DND-41 (cell line): ENCODE measurements at places on chromosomes 3 and 15.

DNA sequence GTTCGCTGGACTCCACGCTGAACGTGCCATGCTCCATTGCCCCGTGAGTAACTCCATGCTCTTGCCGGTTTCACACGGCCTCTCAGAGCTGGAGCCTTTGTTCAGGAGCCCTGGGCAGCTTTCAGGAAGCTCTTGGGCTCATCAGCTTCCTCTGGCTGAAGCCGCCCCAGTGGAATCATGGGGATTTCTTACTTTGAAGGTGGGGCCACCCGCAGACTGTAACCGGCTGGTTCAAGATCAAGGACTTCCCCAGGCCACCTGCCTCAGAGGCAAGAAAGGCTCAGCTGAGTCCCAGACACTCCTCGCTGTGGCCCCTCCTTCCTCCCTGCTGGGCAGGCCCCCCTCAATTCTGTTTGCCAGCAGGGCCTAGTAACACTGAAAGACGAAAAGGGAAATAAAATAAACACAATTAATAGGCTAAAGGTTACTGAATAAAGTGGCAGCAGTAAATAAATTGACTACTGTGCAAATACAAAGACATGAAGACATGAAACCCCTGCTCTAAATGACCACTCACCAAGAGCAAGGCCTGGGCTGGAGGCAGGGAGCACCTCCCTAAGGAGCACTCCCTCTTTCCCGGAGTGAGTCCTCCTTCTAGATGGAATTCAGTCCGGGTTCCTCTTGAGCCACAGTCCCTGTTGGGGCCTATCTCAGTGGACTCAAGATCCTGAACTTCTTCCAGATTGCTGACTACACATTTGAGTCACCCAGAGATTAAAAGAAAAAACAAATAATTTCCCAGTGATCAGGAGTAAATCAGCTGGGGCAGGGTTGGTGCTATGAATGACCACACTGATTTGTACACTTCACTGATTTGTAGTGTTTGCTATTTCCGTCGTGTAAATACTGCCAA, 51.0 kb downstream of the ZDHHC19 start:
- peak; percentile 97 for DNase-seq

GRCh38 chr15:74983725-74984231, 11.6 kb upstream of the SCAMP5 start:
- no peak for DNase-seq

GRCh38 chr15:57881361-57881760, 174.8 kb downstream of the POLR2M start:
- DNase-seq, result no peak

DNA sequence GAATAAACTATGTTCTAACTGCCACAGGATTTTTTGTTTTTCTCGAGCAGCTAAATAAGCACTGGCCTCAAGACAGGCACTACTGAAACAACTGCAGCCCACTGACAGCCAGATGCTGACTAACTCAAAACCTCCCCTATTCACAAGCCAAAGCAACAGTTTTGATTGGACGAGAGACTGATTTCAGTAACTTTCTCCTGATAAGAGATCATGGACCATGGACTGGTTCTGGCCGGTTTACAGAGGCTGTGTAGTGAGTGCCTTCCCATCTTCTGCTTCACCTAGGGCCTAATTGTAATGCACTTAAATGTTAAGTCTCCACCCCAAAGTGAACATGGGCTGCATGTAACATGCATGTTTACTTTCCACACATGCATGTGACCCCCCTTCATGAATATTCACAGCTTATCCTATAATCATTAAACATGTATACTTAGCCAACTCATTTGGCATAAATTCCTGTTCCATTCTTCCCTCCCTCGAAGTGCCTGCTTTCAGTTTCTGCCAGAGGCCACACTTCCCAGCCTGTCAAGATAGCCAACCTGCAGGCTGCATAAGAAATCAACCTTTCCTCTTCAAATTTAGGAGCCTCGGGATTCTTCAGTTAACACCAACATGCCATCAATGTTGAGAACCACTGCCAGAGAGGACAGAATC, 108.2 kb downstream of the ULK4 start:
- no peak for DNase-seq

DNA sequence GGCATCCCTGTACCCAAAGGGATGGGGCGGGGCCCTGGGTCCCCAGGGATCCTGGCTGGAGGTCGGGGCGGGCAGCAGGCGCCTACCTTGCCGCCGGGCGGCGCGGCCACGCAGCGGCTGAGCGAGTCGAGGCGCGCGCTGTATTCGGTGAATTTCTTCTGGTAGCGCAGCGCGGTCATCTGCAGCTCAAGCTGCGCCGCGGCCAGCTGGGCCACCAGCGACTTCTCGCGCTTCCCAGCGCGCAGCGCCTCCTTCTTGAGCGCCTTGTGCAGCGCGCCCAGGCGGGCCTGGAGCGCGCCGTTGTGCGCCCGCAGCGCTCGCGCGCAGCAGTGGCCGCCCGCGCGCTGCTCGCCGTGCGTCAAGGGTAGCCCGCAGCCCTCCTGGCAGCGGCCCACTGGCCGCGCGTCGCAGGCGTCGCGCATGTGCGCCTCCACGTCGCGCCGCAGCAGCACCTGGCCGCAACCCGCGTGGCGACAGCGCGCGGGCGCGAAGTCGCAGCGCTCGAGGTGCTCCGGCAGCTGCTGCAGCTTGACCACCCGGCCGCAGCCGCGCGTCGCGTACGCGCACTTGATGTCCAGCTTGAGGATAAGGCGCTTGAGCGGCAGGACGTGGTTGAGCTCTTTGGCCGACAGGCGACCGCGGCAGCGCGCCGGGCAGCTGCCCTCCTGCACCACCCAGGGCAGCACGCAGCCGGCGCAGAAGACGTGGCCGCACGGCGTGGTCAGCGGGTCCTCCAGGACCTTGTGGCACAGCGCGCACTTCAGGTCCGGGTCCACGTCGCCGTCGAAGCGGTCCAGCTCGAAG, 522 bp downstream of the PDZRN3 start:
- no peak for DNase-seq

GRCh38 chr3:113228498-113229286, 17.3 kb downstream of the BOC start:
- no peak for DNase-seq

- no peak for DNase-seq
Measured at GRCh38 chr3:157573281-157573680, 70.1 kb upstream of the VEPH1 start.

- no peak for DNase-seq
Measured at GRCh38 chr3:143831208-143831607, 17.1 kb downstream of the SLC9A9 start.

DNA sequence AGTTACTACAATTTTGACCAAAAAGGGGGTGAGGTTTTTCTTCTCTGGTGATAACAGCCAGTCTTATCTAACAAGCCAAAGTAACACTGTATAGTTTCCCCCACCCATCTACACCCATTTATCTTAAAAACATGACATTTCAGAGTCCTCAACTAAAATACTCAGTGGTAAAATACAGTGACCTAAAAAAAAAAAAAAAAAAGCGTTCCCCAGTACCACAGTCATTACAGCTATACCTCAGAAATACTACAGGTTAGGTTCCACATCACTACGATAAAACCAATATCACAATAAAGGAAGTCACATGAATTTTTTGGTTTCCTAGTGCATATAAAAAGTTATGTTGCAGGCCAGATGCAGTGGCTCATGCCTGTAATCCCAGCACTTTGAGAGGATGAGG, 13.8 kb downstream of the DENND4A start:
- no peak for DNase-seq

- no peak for DNase-seq
Measured at GRCh38 chr3:64316971-64317370, 91.7 kb upstream of the PRICKLE2 start.

DNA sequence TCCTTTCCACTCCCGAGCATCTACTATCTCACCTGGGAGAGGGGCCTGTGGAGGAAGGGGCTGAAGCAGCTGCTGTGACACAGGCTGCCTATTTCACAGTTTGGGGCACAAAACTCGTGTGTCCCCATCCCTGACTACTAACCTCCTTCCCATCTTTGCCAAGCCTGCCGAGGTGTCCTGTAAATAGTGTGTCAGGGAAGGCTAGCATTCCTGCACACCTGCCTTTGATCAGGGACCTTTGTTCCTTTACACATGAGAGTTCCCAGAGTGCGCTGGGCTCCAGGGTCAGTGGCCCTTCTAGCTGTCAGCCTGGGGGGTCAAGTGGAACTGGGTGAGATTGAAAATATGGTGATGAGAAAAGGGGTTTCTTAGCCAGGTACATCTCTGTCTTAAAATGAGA, 13.0 kb upstream of the TF start:
- DNase-seq, result no peak

DNA sequence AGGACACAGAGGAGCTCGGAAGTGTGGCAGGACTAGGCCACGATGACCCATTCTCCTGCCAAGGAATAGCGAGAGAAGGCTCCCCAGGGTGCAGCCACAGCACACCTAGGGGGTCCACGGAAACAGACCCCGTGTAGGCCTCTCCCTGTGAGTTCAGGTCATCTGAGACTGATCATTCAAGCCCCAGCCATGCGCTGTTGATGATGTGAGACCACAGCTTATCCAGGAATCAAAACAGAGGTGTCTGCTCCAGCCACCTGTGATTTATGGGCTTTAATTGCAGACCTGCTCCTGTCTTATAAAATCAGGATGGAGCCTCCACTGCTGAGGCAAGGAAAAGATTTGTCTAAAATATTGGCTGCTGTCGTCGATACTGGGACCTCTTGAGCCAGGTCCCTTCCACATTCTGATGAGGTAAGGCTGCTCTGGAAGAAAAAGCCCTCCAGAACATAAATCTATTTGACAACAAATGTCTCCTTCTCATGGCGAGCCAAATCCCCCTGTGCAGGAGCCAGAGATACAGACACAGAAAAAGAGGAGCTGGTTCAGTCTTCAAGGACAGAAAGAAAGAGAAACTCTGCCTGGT, 186.7 kb downstream of the TJP1 start:
- no peak for DNase-seq

- DNase-seq, result peak; percentile 66
Measured at GRCh38 chr15:98442379-98442833, 205.9 kb upstream of the IGF1R start.

DNA sequence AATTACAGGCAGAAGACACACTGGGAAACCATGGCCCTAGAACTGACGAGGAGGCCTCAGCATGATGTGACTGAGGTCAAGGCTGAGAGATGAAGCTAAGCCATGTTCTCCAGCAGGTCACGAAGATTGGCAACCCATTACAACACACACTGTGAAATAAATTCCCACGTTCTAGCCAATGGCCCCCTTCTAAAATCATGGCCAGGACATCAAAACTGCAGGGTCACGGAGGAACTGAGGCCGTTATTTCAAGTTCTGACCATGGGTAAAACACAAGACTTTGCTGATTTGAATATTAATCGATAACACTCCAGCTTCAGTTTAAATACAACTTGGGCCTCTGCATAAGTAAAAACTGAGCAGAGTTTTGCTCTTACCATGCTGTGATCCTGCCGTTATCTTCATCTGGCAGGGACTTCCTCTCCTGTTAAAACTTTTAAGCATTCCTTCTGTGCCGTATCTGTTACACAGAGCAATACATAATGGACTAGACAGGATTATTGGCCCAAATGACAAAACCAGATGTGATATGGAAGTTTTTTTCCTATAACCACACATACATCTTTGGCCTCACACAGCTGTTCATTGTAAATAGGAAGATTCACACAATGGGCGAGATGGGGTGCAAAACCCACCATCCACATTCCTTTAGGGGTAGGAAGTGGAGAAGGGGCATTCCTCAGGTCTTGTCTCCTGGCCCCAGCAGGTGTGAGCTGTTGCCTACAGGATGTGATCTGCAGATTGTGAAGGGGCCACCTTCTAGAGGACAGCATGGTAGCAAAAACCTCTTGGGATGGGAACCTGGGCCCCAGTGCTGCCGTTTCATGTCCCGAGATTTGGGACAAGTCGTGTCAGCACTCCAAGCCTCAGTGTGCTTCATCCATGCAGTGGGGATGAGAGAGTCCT, 207.4 kb downstream of the OPA1 start:
- DNase-seq, result no peak

- DNase-seq, result no peak
Measured at GRCh38 chr3:101259485-101260341, 60.7 kb downstream of the IMPG2 start.

DNA sequence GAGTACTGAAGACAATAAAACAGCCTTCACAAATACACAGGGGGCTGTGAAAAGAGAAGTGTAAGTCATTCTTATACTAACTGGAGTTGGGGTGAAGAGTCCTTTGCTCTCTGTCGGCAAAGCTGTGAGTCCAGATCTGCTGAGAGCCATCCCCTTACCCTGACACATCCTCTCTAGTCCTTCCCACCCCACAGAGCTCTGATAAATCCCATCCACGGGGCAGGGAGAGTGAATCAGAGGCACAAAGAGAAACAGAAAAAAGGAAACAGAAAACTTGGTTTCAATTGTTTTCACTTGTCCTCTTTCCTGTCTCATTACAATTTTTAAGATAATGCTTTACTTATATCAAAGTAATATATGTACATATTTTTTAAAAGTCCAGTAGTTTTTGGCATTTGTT, 18.2 kb upstream of the ZNF639 start:
- DNase-seq, result no peak

- no peak for DNase-seq
Measured at GRCh38 chr15:56960116-56960515, 41.7 kb downstream of the TCF12 start.

GRCh38 chr3:196501316-196502044, 2.1 kb downstream of the RNF168 start:
- no peak for DNase-seq

DNA sequence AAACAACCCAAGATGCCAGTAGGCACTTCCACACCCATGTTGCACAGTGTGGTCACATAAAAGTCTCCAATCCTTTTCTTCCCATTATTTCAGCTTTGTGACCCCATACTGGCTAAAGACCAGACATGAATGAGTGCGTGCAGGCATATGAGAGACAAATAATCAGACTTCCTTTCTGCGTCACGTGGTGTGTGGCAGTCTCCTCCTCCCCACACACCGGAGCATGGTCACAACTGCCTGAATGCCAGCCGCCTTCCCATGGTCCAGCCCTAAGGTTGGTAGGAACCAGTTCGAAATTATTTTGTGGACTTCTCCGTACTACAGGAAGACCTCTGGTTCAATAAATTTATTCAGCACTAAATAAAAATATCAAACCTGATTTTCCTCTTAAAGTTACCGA, 65.5 kb downstream of the VGLL4 start:
- no peak for DNase-seq

- no peak for DNase-seq
Measured at GRCh38 chr15:66749841-66750575, 48.0 kb downstream of the SMAD6 start.

GRCh38 chr15:68776477-68777270, 44.0 kb downstream of the ANP32A start:
- no peak for DNase-seq

GRCh38 chr3:167228135-167228534, 152.0 kb downstream of the ZBBX start:
- DNase-seq, result no peak

GRCh38 chr15:91706322-91707032, 147.0 kb upstream of the SLCO3A1 start:
- peak; percentile 95 for DNase-seq

GRCh38 chr3:187594272-187594671, 75.9 kb downstream of the SST start:
- DNase-seq, result no peak

GRCh38 chr15:84766461-84767035, 18.2 kb downstream of the ZNF592 start:
- DNase-seq, result no peak

- no peak for DNase-seq
Measured at GRCh38 chr3:177481329-177481728, 284.0 kb upstream of the TBL1XR1 start.

- DNase-seq, result no peak
Measured at GRCh38 chr3:183151821-183152351, 10.6 kb downstream of the LAMP3 start.
